Activated CD4-positive, CD25-positive, alpha-beta regulatory T cell (primary cell): ENCODE measurements at places on chromosomes 6 and 20.

DNA sequence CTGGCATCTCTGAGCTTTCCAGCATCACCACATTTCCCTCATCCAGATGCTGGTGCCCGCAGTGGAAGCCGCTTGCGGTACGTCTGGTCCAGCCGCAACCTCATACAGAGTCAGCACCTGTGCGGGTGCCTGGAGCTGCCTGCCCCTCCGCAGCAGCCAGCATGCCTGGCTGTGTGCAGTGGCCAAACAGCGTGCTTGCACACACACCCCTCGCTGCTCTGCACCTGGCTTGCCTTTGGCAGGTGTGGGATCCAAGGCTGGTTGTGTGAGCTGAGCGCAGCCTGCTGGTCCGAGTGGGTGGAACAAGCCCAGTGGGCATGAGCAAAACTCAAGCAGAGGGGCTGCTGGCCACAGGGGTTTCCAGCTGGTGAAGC lies 3.1 kb upstream of the HINT3 start:
- no peak for DNase-seq

DNA sequence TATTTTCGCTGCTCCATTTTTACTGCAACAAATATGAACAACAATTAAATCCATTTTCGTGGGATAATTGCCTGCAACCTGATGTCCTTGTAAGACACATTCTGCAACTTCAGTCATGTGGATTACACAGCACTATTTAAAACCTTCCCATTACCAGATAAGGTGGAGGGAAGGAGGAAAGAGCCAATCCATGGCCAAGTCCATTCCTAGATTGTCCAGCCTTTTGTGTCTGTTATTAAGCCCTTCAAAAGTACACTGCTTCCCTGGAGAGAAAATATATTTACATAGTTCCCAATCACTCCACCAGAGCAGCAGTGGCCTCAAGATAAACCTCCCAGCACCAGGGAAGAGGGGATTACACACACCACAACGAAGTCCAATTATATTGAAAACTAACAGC lies 347.9 kb downstream of the CDH26 start:
- DNase-seq, result no peak

- DNase-seq, result peak; percentile 2
Measured at GRCh38 chr6:27505209-27506027, 32.5 kb upstream of the ZNF184 start.

GRCh38 chr6:24831771-24832716 lies 33.3 kb upstream of the ARMH2 start:
- DNase-seq, result no peak

GRCh38 chr6:84135291-84135690 lies 92.2 kb downstream of the CEP162 start:
- no peak for DNase-seq

- DNase-seq, result peak; percentile 19
Measured at GRCh38 chr6:152863618-152864326, 113.2 kb downstream of the VIP start.

GRCh38 chr6:122620428-122620827 lies 10.2 kb downstream of the PKIB start:
- DNase-seq, result no peak

GRCh38 chr20:23687986-23688385 lies 852 bp downstream of the CST4 start:
- no peak for DNase-seq

- DNase-seq, result no peak
Measured at GRCh38 chr6:66561479-66561878, 854.5 kb upstream of the EYS start.

- no peak for DNase-seq
Measured at GRCh38 chr6:155315516-155315871, 1.2 kb upstream of the TFB1M start.

DNA sequence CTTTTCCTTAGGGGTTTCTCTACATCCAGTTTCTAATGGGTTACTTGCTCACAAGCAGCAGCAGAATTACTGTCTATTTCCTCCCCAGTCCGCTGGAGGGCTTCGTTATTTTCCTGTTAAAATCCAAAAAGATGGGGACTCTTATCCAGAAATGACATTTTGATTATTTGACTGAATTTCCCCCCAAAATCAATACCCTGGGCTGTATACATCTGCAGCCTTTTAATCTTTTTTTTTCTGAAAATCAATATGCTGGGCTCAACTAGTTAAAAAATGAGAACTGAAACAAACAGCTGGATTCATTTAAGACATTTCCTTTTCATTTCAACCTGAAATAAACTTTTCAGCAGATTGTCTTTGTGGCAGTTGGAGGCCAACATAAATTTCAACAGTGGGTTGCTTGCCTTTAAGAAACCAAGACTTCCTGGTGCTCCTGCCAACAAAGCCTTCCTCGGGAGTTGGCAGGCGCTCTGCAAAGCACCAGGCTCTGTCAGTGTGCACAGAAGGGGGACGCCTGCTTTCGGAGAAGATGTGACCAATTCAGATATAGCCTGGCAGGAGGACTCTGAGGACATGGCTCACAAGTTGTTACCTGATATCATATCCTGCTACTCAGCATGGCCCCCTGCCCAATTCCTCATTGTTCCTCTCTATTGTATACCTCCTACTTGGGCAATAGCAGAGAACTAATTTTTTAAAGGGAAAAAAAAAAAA lies 204.7 kb upstream of the ARG1 start:
- DNase-seq, result no peak
